Amniotic epithelial cell (primary cell): ENCODE measurements at places on chromosomes 7 and 10.

DNA sequence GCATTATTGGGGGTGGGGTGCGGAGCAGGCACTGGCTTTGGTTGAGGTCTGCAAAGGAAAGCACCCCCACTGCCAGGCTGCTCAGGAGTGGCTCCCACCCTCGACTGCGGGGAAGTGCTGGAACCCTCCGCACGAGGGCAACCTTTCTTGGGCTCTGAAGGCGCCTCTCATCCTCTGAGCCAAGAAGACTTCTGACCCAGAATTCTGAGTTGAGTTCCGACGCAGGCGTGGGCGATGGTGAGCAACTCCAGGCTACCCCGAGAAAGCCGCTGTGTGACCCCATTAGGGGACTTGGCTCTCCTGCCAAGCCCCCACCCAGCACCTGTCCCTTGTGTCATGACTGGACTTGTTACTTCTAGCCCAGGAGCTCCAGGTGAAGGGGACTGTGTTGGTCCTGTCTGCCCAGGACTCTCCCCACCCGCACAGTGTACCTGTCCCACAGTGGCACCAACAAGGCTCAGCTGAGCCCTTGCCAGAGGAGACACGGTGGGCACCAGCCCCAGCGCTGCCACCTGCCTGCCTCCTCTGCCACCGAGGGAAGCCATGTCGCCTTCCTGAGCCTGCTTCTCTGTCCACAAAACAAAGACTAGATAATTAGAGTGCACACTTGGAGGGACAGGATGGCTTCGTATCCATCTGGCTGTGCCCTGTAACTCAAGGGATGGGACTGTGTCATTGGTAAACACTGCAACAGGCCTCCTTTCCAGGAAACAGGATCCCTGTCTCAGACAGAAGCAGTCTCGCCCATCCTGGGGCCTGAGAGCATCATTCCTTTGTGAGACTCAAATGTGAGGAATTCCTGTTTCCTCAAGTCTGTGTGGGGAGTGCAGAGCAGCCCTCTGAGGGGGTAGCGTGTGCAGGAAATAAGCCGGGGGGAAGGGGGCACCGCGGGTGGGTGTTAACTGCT is 128.8 kb downstream of the LHPP start:
- no peak for DNase-seq

GRCh38 chr10:69481305-69481704 is 30.0 kb downstream of the TSPAN15 start:
- peak; percentile 49 for DNase-seq

DNA sequence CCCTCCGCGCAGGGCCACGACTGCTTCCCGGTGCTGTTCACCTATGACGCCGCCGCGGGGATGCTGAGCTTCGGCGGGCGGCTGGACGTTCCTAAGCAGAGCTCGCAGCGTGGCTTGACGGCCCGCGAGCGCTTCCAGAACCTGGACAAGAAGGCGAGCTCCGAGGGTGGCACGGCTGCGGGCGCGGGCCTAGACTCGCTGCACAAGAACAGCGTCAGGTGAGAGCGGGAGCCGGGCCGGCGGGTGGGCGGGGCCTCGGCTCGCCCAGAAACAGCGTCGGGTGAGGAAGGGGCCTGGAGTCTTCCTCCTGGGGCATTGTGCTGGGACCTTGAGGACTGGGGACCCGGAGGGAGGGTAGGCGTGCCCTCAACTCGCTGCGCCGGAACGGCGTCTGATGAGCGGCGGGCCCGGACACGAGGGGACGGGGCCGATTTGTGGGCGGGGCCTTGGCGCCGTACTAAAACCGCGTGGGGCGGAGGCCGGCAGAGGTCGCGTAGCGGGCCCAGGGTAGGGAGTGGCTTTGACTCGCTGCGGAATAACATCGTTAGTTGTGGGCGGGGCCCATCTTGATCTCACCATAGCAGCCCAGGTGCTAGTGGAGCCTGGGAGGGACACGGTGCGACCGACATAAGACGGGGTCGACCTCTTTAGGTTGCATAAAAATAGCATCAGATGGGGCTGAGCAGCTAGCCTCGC is 15.6 kb downstream of the PDAP1 start:
- peak; percentile 65 for DNase-seq

DNA sequence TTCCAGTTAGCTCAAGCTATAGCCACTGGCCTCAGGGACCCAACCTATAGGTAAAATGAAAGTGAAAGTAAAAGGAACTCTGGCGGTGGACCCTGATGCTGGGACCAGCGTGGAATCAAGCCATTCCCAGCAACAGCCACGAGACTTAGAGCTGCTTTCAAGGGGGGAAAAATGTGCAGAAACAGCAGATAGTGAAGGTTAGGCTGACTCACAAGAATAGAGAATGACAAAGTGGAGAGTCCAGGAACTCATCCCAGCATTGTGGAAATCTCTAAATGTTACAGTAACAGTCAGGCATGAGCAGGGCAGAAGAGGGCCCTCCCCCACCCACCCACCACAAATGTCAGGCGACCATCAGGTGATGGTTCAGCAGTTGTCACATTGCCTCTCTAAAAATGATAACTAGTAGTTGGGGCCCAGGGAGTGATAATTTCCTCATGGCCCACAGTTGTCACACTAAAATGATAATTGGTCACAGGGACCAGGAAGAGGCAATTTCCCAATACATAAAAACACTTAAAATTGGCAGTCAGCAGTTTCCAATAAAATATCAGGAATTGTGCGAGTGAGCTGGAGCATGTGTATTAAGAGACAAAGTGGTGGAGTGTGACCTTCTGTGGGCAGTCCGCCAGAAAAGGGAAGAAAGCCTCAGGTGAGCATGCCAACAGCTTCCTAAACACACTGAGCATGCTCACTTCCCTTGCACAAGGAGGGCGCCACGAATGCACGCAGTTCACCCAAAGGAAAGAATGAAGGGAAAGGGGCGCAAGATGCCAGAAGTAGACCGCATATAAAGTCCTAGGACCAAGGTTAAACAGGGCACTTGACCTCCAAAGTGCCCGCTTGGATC is 129.8 kb upstream of the PPP1R3A start:
- peak; percentile 71 for DNase-seq

DNA sequence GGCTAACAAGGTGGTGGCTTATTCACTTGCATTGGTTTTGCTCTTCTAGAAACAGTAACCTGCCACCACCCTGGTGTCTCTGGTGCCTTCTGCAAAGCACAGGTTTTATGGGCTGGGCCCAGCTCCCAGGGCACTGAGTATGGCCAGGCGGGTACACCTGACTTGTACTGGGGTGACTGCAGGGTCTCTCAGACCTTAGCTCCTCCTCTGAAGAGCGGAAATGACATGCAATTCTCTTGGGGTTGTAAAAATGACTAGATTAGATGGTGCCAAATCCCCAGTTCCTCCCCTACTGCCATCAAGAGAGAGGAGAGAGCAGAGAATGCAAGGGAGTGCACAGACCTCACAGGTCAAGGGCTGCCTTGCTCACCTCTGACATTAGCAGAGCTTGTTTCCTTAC is 14.7 kb downstream of the ESYT2 start:
- no peak for DNase-seq

GRCh38 chr7:135180122-135180521 is 9.6 kb upstream of the CYREN start:
- DNase-seq = no peak

- peak; percentile 38 for DNase-seq
These were observed 26.5 kb downstream of the LMTK2 start for GRCh38 chr7:98133181-98133580.

GRCh38 chr7:981793-982510 is 1.0 kb upstream of the CYP2W1 start:
- no peak for DNase-seq

- DNase-seq = no peak
These were observed 359.7 kb upstream of the ZNF32 start for GRCh38 chr10:44008270-44008916.

GRCh38 chr7:101945034-101945758 is 127.8 kb downstream of the CUX1 start:
- DNase-seq = no peak

GRCh38 chr10:17236468-17237148 is 8.6 kb downstream of the VIM start:
- no peak for DNase-seq

GRCh38 chr10:70679498-70679897 is 7.2 kb downstream of the ADAMTS14 start:
- DNase-seq = no peak

DNA sequence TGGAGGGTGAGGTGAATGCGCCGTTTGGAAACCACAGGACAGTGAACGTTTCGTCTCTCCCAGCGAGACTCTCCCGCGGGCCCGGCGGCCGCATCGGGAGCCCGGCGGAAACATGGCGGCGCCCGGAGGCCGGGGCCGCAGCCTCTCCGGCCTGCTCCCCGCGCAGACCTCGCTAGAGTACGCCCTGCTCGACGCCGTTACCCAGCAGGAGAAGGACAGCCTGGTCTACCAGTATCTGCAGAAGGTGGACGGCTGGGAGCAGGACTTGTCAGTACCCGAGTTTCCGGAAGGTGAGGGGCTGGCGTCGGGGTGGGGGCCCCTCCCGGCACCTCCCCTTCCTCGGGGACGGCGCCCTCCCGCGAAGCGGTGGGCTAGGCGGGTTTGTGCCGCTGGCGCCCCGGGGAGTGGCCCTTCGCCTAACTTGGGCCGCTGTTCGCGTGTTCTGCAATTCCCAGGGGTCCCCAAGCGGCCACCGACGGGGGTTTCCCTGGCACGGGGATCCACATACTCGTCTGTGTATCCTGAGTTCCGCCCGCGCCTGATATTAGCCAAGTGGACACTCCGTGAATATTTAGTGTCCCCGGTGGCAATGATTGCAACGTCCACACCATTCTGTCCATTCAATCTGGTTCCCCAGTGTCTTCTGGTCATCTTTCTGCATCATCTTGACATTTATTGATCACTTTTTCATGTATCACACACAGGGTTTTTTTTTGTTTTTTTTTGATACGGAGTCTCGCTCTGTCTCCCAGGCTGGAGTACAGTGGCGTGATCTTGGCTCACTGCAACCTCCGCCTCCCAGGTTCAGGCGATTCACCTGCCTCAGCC is 514 bp downstream of the NHLRC2 start:
- peak; percentile 37 for DNase-seq
